ENCODE measurements at places on chromosomes 2 and 18.

- DNase-seq: no peak
Observed at GRCh38 chr2:144086965-144087364, 433.0 kb downstream of the ZEB2 start.

GRCh38 chr2:26169681-26170414 lies 3.0 kb upstream of the GAREM2 start:
- DNase-seq: no peak

DNA sequence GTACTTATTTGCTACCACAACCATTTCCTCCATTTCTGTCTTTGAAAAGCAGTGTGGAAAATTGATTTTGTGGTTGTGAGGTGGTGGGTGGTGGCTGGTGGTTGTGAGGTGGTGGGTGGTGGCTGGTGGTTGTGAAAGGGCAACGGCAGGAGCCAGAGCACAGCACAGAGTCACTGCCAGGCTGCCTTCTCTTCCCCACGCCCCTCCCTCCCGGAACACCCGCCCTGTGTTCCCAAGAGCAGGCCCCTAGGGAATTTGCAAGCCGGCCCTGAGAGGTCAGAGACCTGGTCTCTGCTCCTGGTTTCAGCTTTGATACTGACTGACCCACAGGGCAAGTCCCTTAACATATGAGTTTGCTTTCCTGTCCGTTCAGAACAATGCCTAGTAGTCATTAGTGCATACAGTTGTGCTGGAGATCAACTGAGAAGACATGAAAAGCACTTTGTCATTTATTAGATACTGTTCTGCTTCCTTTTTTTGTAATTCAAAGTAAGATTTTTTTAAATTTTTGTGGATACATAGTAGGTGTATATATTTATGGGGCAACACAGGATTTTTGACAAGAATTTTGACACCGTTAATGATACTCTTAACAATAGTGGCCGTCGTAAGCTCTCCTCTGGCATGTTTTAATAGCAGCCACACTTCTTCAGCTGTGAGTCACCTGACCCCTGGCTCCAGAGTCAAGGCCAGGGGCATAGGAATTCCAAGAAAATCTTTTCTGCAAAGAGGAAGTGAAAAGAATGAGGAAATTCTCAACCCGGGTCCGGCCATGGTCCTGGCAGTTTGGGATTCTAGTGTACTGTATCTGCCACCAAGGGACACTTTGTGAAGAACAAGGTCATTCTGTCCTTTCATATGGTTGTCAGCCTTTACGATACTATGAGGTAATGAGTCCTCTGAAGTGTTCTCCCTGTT lies 53.2 kb downstream of the ITGA6 start:
- no peak for DNase-seq

GRCh38 chr2:169798397-169798717 lies 314 bp upstream of the SSB start:
- DNase-seq: no peak

DNA sequence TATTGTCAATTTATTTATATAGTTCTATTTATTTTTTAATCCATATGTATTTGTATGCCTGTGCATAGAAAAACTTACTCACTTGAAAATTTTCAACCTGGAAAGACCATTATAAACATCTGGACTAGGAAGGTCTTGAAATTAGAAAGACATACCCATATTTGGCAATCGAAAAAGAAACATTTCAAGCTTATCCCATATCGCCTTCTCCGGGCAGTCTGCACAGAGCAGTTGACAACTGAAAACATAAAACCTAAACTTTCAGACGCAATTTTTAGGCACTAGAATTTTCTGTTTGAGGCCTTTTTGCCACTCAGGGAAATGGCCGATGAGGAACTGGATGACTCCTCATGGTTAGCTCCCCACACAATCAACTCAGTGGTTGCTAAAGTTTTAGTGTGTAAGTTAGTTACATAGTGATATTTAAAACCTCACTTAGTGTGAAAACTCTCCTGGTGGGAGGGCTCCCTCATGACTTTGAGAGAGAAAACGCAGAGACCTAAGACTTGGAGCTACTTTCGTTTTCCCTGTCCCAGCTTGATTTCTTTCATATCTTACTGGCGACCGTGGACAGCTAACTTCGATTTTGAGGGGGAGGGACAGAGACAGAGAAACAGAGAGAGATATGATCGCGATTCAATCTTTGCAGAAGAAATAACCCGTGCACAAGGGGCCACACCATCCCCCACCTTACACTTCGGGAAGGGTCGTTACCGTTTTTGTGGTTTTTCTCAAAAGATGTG lies 3.2 kb upstream of the HOXD12 start:
- DNase-seq: no peak

GRCh38 chr2:86577817-86578456 lies 14.7 kb upstream of the CHMP3 start:
- DNase-seq: no peak

DNA sequence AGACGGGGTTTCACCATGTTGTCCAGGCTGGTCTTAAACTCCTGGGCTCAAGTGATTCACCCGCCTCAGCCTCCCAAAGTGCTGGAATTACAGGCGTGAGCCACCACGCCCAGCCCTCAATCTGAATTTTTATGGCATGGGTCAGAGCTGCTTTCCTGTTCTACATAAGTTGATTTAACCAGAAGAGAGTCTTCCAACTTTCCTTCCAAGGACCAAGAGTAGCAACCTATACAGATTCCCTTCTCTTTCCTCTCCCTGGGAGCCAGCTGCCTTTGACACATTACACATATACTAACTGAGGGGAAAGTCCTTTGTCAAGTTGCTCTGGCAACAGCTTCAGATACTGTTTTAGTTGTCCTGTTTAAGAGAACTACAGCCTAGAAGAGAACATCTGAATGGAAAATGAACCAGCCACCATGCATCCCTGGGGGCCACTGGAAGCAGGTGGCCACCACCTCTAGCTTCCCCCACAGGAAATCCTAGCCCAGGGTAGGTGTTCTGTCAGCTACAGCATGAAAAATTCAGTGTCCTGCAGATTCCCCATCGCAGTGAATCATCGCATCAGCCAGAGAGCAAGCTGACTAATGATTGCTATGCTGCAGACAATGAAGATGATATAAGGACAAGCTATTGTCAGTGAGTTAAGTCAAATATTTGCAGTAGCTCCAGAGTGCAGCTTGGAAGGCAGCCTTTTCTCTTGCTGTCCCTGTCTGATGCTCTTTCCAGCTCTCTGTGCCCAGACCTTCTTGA lies 62.9 kb downstream of the POMC start:
- DNase-seq: peak; percentile 51

GRCh38 chr2:131104487-131105155 lies 515 bp upstream of the PLEKHB2 start:
- DNase-seq: peak; percentile 55

DNA sequence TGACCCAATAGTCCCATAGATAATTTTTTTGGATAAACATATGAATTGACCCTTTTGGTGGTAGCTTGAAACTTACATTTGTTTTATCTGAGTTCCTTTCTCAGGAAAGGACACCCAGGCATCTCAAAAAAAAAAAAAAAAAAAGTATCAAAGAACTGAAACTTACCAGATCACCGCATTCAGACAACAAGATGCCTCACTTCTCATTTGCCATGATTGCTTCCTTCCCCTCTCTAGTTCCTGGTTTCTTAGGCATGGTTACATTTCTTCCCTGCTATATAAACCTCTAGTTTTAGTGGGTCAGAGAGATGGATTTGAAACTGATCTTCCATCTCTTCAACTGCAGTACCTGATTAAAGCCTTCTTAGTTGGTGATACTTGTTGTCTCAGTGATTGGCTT lies 240.1 kb downstream of the ACKR3 start:
- no peak for DNase-seq

DNA sequence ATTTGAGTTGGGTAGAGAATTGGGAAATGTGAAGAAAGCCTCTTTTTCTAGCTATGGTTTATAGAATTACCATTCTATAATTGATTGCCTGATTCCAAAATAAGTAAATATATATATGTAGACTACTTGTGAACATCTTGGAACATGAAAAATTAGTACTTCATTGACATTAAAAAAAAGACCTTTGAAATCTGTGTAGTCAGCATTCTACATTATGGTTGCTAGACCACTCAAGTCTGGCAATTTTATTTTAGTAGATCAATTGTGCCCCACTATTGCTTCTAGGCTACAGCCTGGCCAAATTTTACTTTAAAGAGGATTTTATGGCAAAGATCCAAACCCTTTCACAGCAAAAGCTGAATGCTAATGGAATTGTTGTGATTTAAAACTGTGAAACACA lies 279.8 kb downstream of the IKZF2 start:
- no peak for DNase-seq

DNA sequence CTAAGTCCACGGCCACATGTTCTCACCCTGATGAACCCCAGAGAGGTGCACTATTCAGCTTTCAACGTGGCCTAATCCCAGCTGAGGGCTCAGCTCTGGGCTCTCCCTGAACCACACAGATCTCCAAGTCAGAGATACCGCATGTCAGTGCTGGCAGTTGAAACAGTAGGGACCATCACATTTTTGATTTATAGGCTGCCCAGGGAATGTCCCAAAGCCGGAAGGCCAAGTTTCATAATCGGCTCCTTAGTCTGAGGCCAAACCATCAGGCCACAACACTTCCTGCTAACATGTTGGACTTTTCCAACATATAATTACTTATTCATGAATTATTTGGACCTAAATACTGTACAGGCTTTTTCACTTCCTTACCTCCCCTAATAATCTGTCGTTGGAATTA lies 91.9 kb upstream of the KLHL29 start:
- no peak for DNase-seq

- DNase-seq: no peak
Observed at GRCh38 chr2:161384864-161385263, 31.2 kb upstream of the TBR1 start.

GRCh38 chr2:19158211-19158610 lies 200.2 kb downstream of the OSR1 start:
- DNase-seq: no peak

DNA sequence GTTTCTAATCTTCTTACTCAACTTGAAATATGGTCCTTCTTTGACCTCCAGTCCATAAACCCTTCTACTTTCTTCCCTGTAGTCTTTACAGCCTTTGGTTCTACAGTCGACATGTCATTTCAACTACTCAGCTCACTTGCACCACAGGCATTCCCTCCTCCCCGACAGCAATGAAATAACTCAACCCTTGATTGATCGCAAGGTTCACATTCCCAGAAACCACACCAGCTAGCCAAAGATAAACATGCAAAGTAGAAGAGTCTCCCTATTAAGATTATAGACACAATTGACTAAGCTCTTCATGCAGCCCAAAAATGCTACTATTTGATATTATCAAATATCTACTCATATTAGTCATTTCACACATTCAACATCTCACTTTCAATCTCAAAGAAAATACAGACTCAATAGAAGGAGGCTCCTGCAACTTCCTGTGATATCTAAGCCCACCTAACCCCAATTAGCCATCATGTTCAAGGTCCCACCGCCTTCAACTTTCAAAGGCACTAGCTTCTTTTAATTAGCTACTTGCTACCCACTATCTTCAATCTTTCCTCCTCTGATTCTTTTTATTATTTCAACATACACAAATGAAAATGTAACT lies 50.8 kb downstream of the RTTN start:
- peak; percentile 70 for DNase-seq

DNA sequence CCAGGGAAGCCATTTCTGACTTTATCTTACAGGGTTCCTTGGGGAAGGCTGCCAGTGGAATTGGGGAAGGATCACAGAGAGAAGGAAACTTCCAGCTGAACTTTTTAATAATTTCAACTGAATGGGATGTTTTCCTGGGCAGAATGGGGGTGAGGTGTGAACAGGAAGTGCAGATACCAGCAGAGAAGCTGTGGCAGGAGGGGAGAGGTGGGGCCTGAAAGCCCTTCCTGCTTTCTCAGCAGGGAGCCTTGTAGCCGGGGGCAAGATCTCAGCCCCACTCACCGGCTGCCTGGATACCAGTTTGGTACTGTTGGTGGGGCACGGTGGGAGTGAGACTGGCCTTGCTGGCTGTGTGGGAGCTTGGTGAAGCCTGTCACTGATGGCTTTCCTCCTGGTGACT lies 170.5 kb downstream of the ZBTB7C start:
- no peak for DNase-seq

DNA sequence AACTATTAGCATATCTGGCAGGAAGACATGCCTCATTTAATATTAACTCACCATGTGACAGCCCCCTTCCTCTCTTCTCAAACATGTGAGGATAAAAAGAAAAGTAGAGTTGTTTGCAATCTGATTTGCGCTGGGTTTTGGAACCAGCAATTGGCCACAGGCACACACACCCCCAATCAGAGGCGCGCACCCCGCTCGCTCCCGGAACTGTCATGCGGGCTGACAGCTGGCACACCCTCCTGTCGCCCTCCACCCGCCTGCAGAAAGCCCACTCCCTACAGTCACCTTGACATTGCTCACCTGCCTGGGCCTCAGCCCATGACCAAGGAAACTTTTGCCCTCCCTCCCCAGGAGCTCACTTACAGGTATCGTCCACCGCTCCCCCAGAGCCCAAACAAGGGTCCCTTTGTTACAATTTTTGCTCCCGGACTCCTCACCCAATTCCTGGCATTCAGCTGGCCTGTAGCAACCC lies 1.1 kb downstream of the COBLL1 start:
- no peak for DNase-seq

- DNase-seq: no peak
Observed at GRCh38 chr2:27875089-27875881, 14.9 kb downstream of the RBKS start.

- no peak for DNase-seq
Observed at GRCh38 chr2:171287611-171288010, 126.9 kb upstream of the TLK1 start.

DNA sequence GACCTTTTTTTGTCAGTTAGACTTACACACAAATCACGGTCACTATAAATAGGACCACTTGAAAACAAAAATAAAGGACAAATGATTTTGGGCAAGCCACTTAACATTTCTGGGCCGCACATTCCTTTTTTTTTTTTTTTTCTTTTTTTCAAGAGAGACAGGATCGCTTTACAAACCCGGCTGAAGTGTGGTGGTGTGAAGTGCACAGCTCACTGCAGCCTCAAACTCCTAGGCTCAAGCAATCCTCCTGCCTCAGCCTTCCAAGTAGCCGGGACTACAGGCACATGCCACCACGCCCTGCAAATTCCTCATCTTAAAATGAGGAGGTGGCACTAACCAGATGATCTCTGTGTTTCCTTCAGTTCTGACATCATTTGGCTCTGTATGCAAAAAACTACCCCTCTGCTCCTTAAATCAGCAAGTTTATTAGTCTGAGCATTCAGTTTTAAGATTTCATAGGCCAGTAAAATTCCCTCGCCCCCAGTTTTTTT lies 28.3 kb upstream of the MRO start:
- no peak for DNase-seq

GRCh38 chr18:23761941-23762340 lies 72.7 kb downstream of the LAMA3 start:
- DNase-seq: no peak

DNA sequence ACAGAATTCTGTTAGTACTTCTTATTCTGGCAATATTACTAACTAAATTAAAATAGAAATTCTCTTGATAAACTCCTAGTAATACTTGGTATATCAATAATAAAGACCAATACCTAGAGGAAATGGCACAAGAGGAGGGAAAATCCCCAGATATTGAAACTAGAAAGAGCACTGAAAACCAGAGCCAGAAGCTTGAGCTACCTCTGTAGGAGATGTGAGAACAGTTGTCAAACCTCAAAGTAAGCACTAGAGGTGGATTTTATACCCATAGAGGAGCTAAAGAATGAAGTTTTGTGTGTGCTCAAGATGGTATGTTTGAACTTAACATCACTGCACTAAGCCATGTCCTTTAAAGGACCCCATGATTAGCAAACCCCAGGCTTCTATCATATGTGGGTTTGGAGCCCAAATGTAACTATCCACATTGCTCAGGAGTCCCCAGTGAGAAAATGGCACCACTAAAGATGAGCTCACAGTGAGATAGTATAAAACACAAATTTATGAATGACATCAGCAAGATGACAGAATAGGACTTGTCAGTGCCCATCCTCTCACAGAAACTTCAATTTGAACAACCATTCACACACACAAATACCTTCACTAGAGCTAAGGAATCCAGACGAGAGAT lies 122.1 kb downstream of the PKP4 start:
- no peak for DNase-seq

All from GM04504 (cell line).